Stimulated activated CD4-positive, alpha-beta T cell treated with anti-CD3 and anti-CD28 coated beads, Interleukin-2, amount 100 ng/mL, for 24 hours (primary cell): ENCODE measurements at places on chromosomes 2 and 18.
A peak's percentile ranks its signal among the peaks of the same experiment; 100 is the strongest.

- DNase-seq: no peak
Observed at GRCh38 chr2:218003981-218004419, 1.2 kb upstream of the TNS1 start.

DNA sequence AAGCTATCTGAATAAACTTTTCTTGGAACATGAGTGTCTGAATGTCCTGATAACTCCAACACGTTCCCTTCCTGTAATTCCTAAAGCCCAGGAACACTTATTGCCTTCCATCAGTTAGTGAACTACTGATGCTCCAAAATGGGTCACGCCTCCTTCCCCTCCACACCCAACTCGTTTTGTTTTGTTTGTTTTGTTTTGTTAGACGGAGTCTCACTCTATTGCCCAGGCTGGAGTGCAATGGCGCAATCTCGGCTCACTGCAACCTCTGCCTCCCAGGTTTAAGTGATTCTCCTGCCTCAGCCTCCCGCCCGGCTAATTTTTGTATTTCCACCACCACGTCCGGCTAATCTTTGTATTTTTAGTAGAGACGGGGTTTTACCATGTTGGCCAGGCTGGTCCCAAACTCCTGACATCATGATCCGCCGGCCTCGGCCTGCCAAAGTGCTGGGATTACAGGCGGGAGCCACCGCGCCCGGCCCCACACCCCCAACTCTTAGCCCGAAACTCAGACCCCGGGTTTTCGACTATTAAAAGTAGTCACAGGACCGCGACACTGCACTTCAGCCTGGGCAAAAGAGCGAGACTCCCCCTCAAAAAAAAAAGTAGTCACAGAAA, 774 bp downstream of the IER3IP1 start:
- DNase-seq: no peak

DNA sequence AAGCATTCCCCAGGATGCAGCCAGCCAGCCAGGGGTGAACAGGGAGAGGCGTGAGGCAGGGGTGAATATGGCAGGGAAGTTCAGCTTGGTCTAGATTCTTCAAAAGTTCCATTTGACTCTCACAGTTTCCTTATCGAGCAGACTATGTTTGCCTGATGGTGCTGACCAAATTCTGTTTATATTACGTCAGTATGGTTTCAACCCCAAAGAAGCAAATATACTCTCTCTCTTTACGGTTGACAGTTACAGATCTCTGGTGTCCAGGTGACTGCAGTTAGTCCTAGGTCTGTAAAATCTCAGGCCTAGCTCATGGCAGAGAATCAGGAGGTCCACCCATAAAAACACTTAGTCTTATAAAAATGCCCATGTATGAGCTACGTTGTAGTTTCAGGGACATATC, 38.3 kb upstream of the DNMT3A start:
- DNase-seq: no peak

GRCh38 chr2:24435391-24436316, 55.4 kb upstream of the NCOA1 start:
- DNase-seq: no peak

- no peak for DNase-seq
Observed at GRCh38 chr2:191325651-191326365, 80.6 kb downstream of the MYO1B start.

- DNase-seq: peak; percentile 71
Observed at GRCh38 chr2:218217360-218218267, 625 bp downstream of the ARPC2 start.

DNA sequence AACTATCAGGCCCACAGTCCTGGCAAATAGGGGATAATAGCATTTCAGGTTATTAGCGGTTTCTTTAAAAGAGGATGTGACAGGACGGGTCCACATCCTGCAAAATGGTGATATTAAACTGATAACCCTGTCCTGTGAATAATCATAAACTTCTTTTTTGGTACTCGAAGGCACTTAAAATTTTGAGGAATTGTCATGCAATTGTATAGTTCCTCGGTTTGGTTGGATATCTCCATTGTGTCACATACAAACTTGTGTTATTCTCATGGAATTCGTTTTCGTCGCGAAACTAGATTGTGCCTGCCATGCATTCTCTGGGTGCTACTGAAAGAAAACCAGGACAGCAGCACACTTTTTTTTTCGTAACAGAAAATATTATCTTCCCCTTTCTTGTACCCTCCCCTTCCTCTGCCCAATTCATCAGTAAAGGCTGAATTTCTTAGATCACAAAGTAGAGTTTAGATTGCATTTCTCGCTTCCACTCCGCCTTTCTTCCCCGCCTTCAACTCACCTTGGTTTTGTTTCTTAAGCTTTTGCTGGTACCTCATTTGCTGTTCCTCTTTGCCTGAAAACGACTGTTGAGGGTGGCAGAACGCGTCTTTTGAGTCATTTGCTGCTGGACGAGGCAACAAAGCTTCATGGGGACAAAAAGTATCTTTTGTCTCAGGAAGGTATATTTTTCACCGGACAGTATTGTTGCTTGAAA, 1.3 kb downstream of the CERS6 start:
- DNase-seq: no peak

DNA sequence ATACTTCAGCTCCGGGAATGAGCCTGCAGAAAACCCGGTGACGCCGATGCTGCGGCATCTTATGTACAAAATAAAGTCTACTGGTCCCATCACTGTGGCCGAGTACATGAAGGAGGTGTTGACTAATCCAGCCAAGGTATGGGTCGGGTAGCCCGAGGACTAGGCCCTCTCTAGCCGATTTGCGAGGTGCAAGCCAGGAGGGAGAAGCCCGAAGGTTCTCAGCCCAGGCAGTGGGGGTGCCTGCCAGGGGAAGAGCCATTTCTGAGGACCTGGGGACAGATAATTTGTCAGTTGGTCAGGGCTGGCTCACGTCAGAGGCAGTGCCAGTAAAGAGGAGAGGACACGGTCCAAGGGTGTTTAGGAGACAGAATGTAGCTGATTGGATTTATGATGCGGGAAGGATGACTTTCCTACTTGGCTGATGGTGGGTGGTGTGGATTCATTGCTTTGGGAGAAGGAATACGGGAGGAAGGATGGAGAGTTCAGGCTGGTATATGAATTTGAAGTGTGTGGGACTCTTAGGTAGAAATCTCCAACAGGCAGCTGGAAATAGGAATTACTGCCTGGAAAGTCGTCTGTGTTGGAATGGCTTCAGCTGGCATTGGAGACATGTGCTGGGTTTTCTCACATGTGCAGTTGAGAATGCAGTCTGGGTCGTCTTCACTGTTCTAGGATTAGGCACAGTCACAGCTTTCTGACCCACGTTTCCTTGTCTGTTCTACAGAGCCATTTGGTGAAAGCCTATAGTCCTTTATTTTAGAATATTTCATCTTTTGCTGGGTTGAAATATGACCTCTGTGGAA, 874 bp downstream of the NDUFAF7 start:
- DNase-seq: peak; percentile 10

DNA sequence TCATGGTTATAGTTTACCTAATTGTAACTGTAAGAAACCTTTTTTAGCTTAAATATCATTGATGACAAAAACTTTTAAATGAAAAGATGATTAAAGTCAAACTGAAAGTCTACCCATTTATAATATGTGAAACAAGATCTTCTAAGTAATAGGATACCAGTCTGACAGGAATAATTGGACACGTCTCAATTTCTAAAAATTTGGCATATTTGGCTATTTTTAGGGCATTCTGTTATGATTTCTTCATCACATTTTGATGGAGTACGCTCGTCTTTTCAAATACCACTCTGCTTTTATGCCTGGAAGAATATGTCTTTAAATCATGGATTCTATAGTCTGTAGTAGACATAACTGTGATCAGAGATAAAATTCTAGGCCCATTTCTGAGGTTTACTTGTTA, 1.3 kb downstream of the R3HDM1 start:
- no peak for DNase-seq

- DNase-seq: no peak
Observed at GRCh38 chr2:148720501-148721001, 76.0 kb downstream of the EPC2 start.

DNA sequence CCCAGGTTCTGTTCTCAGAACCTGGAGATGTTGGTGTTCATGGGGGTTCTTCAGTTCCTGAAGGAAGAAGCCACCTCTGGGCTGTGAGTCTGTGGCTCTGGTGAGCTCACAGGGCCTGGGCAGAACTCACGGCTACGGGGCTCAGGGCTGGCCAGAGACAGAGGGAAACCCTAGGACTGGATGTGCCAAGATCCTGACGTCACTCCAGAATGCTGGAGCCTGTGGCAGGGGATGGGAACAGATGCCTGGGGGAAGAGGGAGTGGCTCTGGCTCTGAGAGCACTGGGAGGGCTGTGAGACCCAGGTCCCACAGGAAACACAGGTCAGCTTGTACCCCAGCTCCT, at the start of gene OTOF:
Gene OTOF (minus strand): TSS at position 214 of the 343 bp plus-strand sequence.
- no peak for DNase-seq

GRCh38 chr2:158772306-158773078, 22.6 kb upstream of the DAPL1 start:
- no peak for DNase-seq

- DNase-seq: no peak
Observed at GRCh38 chr2:78411303-78411702, 614.2 kb upstream of the REG3G start.

GRCh38 chr2:228793116-228793515, 478.0 kb downstream of the PID1 start:
- no peak for DNase-seq

- DNase-seq: no peak
Observed at GRCh38 chr2:102110596-102111334, 31.8 kb upstream of the IL1R1 start.

GRCh38 chr2:66563473-66563872, 128.5 kb downstream of the MEIS1 start:
- DNase-seq: no peak

DNA sequence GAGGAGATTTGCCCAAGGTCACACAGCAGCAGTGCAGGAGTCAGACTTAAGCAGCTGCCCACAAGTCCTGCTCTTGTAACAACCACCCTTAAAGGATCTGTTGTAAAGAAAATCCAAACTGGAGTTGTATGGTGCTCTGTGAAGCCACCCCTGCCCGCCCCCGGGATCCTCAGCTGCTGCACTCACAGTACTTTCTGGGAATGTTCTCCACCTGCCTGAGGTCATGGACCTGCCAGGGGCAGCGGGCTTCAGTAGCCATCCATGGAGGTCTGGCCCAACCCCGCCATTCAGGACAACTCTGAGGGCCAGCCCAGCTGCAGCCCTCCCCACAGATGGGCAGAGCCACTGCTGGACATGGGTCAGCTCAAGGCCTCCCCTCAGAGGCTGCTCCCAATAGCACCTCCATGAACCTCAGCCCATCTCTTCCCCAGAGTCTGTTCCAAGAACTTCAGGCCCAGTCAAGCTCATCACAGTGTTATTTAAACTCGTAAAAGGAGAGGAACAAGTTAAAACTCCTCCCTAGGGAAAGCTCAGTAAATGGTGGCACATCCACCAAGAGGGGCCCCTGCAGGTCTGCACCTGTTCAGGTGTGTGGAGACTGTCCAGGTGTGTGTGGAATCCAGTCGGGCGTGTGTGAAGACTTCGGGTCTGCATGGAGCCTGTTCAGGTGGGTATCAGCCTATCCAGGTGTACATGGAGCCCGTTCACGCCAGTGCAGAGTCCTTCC, 39.4 kb upstream of the GPC1 start:
- no peak for DNase-seq

- DNase-seq: no peak
Observed at GRCh38 chr2:28368357-28368798, 24.3 kb upstream of the FOSL2 start.

DNA sequence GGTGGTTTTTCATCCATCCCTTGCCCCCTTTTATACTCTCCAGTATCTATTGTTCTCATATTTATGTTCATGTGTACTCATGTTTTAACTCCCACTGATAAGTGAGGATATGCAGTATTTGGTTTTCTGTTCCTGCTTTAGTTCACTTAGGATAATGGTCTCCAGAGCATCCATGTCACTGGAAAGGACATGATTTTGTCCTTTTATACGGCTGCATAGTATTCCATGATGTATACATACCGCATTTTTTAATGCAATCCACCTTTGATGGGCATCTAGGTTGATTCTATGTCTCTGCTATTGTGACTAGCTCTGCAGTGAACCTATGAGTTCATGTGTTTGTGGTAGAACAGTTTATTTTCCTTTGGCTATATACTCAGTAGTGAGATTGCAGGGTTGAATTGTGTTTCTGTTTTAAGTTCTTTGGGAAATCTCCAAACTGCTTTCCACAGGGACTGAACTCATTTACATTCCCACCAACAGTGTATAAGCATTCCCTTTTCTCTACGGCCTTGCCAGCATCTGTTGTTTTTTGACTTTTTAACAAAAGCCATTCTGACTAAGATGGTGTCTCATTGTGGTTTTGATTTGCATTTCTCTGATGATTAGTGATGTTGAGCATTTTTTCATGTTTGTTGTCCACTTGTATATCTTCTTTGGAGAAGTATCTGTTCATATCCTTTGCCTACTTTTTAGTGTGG, 420.2 kb downstream of the THSD7B start:
- no peak for DNase-seq

GRCh38 chr2:117820444-117820843, 6.0 kb downstream of the DDX18 start:
- no peak for DNase-seq

DNA sequence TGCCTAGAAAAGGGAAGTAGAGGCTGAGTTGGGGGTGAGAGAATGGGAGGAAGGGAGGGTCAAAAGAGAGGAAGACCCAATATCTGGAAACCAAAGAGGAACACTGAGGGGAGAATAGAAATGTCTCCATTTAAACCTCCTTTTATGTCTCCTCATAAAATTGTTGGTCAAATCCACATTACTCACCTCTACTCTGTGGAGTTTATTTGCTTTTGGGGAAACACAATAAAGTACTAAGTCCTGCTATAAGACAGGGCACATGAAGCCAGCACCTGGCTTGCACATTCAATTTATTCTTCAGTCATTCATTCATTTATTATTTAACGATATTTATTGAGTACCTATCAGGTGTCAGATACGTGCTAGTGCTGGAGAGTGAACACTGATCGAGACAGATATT, 60.3 kb upstream of the NFE2L2 start:
- no peak for DNase-seq

GRCh38 chr2:20453087-20453486, 6.2 kb downstream of the RHOB start:
- no peak for DNase-seq

- DNase-seq: no peak
Observed at GRCh38 chr2:104068665-104069064, 785.2 kb upstream of the POU3F3 start.
